ENCODE measurements at places on chromosomes 11 and 22.

GRCh38 chr11:131388030-131388429 lies 17.6 kb downstream of the NTM start:
- DNase-seq, result no peak

- no peak for DNase-seq
These were observed 19.8 kb downstream of the FAM118A start for GRCh38 chr22:45329530-45329936.

DNA sequence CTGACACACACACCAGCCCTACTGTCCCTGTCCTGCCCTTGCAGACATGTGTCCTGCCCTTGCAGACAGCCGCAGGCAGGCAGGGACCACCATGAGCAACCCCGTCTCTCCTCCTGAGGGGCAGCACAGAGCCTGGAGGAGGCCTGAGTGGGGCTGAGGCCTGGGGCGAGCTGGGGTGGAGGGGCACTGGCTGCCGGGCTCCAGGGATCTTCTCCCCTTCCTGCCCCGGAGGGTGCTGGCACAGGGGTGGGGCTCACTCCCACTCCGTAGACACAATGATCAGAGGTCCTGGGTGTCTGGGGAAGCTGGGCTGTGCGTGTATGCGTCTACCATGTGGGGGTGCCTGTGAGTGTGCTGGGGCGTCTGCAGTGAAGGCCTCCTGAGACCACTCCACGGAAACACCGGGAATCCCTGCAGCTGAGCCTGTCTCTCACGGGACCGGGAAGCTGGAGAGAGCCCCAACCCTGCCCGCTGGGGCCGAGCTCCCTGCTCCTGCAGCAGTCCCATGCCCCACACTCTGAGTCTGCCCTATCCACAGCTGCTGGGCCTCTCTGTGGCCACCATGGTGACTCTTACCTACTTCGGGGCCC lies 588 bp downstream of the TSPAN32 start:
- no peak for DNase-seq

DNA sequence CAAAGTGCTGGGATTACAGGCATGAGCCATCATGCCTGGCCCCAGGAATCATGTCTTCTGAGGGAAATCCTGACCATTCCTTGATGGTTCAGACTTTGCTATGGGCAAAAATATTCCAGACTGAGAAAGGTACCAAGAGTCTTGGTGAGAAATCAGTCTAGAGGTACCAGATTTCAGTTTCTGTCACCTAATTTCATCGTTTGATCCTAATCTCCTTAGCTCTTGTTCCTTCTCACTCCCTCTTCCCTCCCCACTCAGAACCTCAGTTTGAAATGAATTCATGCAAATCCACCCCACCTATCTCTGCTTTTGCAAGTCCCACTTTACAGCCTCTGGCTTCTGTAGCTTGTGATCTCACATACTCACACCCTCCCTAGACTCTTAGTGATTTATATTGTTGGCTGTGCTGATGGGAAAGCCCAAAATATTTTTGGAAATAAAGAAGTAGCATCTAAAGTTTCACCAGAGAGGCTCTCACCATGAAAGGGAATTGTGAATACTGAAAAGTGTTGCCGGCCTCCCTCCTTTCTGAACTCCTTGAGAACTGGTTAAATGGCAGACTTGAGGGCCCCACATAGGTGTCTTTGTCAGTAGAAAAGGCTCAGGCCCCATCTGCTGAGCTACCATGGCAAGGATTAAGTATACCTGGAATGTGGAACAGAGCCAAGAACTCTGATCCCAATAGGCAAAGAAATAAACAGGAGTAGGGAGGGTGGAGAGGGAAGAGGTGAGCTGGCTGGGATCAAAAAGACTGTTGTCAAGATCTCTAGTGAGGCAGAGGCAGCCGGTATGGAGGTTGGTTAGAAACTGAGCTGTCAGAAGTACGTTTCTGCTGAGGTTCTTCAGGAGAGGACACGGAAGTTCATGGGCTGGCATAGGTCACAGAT lies 190.5 kb upstream of the MTMR2 start:
- no peak for DNase-seq

- no peak for DNase-seq
These were observed 85.0 kb upstream of the SEPTIN5 start for GRCh38 chr22:19629331-19629719.

- DNase-seq, result no peak
These were observed 11.1 kb upstream of the OR56B4 start for GRCh38 chr11:6096417-6096816.

GRCh38 chr11:3021125-3021524 lies 29.0 kb upstream of the NAP1L4 start:
- peak; percentile 83 for DNase-seq

DNA sequence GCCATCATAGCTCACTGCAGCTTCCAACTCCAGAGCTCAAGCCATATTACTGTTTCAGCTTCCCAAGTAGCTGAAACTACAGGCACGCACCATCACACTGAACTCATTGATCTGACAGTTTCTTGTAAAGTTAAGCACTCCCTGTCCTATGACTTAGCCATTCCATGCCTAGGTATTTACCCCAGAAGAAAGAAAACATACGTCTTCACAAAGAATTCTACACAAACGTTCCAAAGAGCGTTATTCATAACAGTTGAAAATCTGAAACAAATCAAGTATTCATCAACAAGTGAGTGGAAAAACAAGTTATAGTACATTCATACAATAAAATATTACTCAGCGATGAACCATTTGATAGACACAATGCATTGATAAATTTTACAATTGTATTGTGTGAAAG lies 7.8 kb upstream of the NLRP10 start:
- no peak for DNase-seq

GRCh38 chr11:117825538-117826189 lies 1.1 kb upstream of the FXYD2 start:
- no peak for DNase-seq

GRCh38 chr11:46330563-46331281 lies 16.5 kb upstream of the DGKZ start:
- no peak for DNase-seq

GRCh38 chr11:44634401-44635281 lies 69.2 kb downstream of the CD82 start:
- DNase-seq, result peak; percentile 40

- peak; percentile 82 for DNase-seq
These were observed at the start of gene RASD2 for GRCh38 chr22:35540595-35541253. Gene RASD2 (plus strand): TSS chr22:35540831. CDS start chr22:35546810, 5,979 bp downstream.

DNA sequence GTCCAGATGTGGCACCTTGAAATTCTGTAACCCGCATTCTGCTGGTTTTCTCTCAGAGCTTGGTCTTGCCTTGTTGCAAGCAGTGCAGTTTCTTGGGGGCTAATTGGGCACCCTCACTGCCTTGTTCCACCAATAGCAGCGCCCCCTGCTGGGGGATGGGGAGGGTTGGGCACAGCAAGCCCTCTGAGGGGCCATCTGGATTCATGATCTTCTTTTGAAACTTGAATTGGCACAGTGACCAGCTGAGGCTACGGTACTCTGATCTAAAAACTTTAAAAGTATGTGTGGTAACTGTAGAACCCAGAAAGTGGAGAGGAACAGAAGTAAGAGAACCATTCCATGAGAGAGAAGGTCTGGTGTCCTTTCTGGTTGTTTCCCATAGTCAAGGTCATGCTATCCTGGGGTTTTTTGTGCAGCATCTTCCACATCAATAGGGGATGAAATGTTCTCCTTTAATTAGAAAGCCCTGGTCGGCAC lies 64.2 kb downstream of the MED15 start:
- DNase-seq, result peak; percentile 10

DNA sequence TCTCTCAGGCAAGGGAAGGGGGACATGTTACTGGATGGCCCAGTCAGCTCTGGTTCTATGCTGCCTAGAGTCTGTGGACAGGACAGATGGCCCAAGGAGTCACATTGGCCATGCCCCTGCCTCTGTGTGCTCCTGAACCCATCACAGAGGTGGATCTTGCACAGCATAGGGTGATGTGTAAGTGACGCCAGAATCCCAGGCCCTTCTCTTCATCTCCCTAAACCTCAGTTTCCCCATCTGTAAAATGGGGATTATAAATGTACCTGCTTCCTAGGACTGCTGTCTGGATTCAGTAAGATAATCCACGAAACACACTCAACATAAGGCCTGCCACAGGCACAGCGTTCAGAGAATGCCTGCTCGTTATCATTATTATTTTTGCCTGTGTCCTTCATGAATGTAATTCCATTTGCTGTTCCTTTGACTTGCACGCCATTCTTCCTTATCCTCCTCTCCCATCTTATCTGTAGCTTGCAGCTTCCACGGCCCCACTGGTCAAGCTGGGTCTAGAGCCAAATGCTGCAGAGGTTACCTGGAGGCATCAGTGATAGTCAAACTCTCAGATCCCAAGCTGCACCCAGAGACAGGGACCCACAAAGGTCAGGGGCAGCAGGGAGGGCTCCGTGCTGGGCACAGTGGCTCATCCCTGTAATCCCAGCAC lies 207.0 kb downstream of the MN1 start:
- DNase-seq, result no peak

DNA sequence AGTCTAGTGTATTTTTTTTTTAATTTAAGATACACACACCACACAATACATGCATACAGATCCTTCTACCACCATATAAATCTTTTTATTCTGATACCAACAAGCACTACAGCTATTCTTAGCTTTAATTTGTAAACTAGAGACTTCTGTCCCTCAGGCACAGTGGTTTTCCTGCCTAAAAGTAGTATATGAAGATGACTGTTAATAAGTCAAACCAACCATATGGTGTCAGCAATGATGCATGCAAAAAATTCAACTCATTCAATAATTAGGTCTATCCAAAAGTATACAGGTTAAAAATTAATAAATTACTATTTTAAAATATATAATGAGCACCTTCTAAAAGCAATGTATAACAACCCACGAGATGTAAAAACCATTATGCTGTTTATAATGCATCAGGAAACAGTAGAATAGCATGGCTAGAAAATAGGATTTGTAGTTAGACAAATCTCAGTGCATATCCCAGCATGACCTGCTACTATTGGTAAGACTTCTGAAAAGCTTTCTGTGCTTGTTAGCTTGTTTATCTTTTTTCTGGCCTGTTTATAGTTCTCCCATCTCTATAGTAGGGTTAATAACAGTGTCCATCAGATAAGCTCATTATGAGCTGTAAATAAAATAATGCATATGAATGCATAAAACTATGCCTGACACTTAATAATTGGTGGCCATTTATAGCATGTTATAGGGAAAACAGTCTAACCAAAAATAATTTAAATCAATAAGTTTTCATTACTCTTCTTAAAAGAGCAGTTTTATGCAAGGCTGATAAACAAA lies 10.2 kb downstream of the RAB38 start:
- no peak for DNase-seq

- no peak for DNase-seq
These were observed 3.2 kb downstream of the LINC01488 start for GRCh38 chr11:69484427-69485259.

- DNase-seq, result no peak
These were observed 49.6 kb upstream of the ME3 start for GRCh38 chr11:86722006-86722405.

DNA sequence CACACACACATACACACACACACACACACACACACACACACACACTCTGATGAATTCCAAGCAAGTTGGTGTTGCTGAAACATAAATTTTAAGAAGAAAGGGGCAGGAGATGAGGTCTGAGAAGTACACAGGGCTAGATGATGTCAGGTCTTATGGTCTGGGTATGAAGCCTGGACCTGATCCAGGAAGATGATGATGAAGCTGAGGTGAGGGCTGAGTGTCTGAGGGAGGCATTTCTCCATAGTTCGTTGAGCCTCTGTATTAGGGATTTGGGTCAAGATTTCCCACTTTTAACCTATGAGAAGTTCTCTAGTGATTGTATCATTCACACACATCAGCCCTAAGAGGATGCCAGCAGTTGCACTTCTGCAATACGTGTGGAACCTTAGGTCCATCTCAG lies 32.6 kb downstream of the KREMEN1 start:
- DNase-seq, result no peak

GRCh38 chr22:29615705-29616327 lies 12.4 kb downstream of the NF2 start:
- no peak for DNase-seq

GRCh38 chr22:36658900-36659299 lies 44.7 kb downstream of the CACNG2 start:
- DNase-seq, result no peak

DNA sequence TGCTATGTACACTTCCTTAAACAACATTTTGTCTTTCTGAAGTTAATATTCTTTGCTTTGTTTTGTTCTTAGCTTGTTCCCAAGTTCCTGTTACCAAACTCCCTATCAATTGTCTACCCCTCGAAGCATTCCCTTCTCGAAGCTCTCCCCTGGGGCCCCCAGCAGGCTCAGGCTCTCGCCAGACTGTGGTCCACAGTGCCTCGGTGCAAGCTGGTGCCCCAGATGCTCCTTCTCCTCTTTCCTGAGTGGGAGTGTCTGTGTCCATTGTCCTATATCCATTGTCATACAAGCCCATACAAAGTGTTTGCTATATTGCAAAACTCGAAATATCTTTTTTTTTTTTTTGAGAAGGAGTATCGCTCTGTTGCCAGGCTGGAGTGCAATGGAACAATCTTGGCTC lies 51.7 kb upstream of the RTL6 start:
- DNase-seq, result no peak

GRCh38 chr11:86988351-86988881 lies 33.2 kb upstream of the FZD4 start:
- no peak for DNase-seq

- DNase-seq, result no peak
These were observed 79.7 kb downstream of the C22orf31 start for GRCh38 chr22:28981818-28982499.

DNA sequence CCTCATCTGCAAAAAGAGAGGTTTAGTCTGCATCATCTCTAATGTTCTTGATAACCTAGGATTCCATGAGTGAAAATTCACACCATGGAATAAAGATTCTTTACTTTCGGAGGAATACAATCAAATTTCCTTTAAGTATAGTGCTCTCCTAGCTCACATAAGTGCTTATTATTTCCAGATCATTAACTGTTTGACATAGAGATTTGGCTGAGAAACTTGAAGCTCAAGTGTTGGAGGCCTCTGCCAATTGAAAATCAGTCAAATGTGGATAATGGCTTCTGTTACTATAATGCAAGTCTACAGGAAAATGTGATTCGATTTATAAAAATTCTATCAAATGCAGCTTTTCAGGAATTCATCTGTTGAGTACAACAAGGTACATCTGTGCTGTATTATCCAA lies 144.6 kb downstream of the KIF18A start:
- DNase-seq, result no peak

GRCh38 chr11:120212926-120213325 lies 2.1 kb downstream of the OAF start:
- DNase-seq, result no peak

GRCh38 chr11:124890151-124890550 lies 7.5 kb downstream of the ROBO4 start:
- no peak for DNase-seq

DNA sequence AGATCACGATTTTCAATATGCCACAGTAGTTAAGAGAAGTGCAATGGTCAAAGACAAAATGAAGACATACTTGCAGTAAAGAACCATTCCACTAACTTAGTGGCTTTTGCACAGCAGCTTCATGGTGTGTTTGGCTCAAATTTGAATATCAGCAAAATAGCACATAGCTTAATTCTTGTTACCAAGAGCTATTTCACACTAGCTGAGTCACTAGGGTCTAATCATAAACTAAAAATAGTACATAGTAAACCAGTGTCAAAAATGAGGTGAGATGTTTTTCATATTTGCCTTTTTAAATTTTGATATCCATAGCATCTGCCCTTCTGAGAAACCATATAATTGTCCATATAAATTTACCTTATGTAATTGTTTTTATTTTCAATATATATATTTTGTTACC lies 325.0 kb upstream of the LUZP2 start:
- DNase-seq, result no peak

GRCh38 chr11:603154-603553 lies 12.6 kb downstream of the IRF7 start:
- no peak for DNase-seq

All from NCI-H526 (cell line).